Cardiac septum (tissue), 1 donor: ENCODE measurements at places on chromosomes 3 and 15.

DNA sequence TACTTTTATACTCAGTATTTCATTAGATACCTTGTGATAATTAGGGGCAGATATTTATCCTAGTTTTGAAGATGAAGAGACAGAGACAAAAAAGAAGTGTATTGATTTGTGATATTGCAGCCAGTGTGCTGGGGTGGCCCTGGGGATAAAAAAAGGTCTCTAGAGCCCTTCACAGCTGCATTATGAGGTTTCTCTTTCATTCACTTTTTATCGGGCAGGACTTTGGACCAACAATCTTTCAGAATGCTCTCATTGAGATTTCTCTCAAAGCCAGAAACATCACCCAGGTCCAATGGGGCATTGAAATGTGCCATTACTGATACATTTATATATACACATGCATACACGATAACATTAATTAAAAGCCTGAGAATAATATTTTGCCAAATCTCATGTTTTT, 20.5 kb upstream of the SELENOT start:
- no peak for DNase-seq

DNA sequence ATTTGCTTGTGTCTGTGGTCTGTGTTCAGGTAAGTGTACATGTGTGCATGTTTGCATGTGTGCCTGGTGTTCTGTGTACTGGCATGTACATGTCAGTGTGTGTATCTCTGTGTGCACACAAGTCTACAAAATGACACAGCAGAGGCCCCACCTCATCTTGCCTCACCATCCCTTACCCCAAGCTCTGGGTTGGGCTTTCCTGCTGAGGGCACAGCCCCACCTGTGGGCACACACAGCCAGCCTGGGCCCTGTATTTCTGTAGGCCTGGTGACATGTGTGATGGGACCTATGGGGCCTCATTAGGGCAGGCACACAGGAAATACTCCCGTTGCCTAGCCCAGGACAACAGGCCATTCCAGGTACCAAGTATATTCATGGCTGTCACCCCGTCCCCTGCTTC, 13.5 kb downstream of the VIPR1 start:
- DNase-seq, result no peak

DNA sequence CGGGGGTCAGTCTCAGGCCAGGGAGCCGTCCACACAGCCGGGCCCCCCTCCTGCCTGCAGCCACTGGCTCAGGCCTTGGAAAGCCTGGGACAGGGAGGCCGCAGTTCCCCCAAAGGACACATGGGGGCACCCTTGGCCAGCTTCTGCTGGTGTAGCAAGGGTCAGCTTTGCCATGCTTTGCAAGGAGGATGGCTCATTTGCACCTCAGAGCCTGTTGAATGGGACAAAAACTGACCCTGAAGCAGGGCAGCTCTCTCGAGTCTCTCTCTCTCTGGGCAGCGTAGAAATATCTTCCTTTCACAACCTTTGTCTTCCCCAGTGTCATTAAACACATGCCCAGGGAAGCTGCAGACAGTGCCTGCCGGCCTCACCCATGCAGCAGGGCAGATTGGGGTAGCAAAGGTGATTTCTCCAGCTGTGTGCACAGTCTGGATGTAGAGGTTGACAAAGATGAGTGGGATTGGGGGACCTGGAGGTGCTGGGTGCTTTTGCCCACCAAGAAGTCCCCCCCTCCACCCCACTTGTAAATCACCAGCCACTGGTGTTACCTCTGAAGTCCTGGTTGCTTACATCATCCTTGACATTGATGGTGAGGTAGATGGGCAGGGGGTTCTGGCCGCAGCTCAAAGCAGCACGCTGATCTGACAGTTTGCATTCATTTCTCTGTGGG, 17.4 kb upstream of the EHD4 start:
- DNase-seq, result peak; percentile 93

DNA sequence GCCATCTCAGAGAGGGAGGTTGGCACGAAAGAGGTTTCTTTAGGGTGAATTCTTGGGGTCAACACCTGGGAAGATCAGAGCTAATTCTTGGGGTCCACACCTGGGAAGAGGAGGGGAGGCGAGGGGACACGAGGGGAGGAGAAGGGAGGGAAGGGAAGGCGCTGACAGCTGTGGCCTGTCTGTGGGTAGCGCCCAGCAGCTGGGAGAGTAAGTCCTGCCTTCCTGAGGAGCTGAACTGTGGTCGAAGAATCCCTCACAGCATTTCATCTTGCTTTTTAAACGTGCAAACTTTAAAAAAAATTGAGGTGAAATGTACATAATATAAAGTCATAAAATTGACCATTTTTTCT, 63.2 kb upstream of the CGNL1 start:
- DNase-seq, result no peak

DNA sequence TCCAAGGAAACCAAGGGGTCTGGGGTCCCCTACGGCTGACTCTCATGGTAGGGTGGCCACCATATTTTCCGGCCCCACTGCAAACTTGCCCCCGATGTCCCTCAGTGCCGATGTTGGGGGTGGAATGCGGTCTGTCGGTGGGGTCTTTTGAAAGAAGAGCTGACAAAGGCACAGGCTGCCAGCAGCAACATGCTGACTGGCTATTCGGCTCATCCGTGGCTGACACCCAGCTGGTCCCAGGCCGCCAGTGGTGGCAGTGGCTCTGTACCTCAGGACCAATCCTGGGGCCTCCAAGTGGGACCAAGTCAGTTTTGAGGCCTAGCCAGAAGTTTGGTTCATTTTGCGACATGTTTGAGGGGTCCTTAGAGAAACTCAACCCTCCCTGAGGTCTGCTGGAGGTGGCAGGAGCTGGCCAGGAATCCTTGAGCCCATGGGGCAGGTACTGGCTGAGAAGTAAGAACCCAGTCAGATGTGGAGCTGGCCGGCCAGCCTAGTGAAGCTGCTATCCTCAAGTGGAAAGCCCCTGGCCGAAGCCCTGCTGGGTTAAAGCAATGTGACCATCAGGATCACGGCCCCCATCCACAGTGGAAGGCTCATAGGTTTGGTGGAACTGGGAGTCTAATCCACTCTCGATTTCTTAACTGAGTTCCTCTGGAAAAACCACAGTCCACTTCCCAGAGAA, 17.8 kb downstream of the BMF start:
- peak; percentile 70 for DNase-seq
